ENCODE measurements at places on chromosomes 7 and 10.
A peak's percentile ranks its signal among the peaks of the same experiment; 100 is the strongest.

DNA sequence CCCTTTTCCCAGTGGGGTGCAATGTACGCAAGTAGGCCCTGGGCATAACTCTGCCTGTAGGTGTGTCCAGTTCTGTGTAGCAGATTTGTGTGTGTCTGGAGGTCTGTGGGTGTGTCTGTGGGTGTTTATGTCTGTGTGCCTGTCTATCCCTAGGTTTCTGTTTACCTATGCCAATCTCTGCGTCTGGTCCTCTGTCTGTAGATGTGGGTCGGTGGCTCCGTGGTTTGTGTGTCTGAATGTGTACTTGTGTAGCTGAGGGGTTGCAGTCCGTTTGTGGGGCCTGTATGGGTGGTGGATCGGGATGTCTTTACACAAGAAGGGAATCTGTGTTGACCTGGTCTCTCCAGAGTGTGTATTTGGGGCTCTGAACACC lies 932 bp downstream of the NYAP1 start:
- DNase-seq, result no peak

DNA sequence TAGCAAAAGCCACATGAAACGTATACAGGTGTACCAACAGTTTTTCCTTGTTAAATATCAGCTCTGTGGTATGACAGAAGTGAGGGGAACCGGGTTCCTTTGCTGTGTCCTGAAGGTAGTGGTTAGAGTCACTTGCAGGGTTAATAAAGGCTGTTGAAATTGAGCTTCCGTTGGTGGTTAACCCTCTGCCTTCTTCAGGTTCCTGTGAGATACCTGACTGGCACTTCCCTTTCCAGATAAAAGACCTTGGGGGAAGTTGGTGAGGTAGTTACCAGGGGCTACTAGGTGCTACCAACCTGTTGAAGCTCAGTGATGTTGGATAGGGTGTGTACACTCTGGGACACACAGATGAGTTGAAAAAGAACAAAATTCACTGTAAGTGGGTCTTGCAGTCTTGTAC lies 384.1 kb downstream of the GATA3 start:
- no peak for DNase-seq

DNA sequence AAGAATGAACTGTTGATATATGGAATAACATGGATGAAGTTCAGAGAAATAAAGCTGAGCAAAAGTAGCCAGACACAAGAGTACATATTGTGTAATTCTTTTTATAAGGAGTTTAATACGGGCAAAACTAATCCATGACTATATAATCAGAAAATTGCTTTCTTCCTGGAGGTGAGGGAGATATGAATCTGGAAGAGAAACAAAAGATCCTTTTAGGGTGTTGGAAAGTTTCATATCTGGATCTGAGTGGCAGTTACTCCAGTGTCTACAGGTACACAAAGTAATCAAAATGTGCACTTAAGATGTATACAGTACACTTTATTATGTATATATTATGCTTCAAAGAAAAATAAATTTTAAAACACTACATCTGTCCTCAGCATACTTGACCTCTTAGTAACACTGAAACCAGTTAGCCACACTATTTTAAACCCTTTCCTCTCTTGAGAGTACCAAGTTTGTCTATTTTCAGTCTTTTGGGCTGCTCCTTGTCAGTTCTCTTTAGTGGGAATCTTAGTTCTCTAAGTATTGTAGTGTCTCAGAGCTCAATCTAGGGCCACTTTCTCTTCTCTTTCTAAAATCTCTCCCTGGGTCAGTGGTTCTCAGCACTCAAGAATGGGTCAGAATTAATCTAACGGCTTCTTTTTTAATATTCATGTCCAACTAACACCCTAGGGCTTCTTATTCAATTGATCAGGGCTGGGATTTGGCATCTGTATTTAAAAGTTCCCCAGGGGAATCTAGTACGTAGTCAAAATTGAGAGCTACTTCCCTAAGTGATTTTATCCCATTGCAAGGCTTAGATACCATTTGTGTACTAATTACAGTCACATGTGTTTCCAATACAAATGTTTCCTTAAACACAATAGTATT lies 4.3 kb upstream of the LIPF start:
- no peak for DNase-seq

DNA sequence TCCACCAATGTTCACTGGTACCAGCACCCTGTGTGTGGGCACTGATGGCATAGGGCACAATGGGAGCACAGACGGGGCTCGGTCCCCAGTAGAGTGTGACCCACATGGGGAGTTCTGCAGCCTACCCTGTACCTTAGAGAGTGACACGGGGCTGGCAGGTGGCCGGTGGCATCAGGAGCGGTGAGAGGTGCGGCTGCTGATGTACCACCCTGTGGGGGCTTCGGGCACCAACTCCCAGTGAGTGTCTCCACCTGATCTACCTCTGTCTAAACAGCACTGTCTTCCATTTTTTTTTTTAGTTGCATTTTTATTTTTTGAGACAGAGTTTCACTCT lies 4.1 kb downstream of the JAKMIP3 start:
- no peak for DNase-seq

GRCh38 chr10:111548084-111548726 lies 471.4 kb downstream of the ADRA2A start:
- no peak for DNase-seq

GRCh38 chr10:110774069-110775019 lies 97.4 kb upstream of the PDCD4 start:
- DNase-seq, result peak; percentile 70

DNA sequence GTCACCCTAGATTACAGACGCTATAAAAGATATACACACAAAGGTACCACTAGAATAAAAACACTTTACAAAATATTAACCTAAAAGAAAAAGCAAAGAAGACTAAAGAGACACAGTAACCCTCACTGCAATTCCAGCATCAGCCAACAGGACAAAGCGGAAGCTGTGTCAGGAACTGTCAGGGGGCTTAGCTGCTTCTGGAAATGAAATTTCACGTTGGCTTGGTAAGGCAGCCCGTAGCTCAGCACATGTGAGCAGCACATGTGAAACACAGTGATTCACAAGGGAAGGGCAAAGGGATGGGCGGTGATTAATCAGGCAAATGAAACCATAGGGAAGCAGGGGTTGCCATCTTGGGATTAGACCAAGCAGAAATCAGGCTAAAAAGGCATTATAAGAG lies 195.4 kb downstream of the MGMT start:
- DNase-seq, result no peak

- DNase-seq, result no peak
Measured at GRCh38 chr7:33639552-33640197, 265.7 kb upstream of the BMPER start.

DNA sequence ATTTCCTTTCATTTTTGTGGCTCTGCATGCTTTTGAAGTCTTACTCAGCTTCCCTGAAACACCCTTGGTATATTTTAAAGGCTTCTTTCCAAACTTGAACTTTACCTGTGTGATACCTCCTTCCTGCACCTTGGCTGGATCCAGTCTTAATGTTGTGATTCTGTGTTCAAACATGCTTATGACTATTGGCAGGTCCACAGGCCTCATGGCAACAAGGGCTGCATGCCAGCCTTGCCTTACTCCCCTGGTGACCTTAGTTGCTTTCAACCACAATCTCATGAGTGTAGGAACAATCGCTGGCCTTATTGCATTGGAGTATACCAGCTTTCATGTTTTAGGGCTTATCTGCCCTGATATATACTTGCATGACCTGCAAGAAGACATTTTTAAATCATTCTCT lies 238.7 kb downstream of the KIF20B start:
- DNase-seq, result no peak

GRCh38 chr7:51606601-51607154 lies 290.1 kb upstream of the COBL start:
- no peak for DNase-seq

- no peak for DNase-seq
Measured at GRCh38 chr7:90910136-90910535, 314.0 kb downstream of the CDK14 start.

GRCh38 chr10:54124209-54124885 lies 676.7 kb downstream of the PCDH15 start:
- no peak for DNase-seq

DNA sequence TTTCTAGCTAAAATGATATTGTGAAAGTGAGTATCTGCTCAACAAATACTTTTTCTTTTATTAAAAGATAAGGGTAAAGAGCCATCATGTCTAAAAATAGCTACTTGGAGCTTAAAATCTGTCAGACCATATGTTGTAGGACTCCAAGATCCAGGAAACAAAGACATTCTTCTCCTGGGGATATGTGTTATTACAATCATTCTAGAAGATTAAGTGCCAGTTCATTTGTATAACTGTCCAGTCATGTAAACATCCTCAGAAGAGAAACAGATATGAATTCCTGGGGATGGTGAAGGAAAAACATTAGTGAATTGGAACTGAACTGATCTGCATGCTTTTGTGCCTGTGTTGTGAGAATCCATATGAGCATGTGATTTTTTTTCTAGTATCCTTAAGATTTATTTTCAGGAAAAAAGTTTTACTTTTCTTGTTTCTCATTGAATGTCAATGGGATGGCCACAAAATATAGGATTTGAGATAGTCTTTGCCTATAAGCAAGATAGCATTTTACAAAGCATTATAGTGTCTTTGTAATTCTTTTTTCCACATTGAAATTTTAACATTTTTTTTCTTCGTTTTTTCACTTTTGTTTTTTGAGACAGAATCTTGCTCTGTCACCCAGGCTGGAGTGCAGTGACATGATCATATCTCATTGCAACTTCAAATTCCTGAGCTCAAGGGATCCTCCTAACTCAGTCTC lies 14.4 kb upstream of the MTERF1 start:
- DNase-seq, result peak; percentile 16

GRCh38 chr7:155893664-155894063 lies 81.4 kb upstream of the SHH start:
- DNase-seq, result no peak

DNA sequence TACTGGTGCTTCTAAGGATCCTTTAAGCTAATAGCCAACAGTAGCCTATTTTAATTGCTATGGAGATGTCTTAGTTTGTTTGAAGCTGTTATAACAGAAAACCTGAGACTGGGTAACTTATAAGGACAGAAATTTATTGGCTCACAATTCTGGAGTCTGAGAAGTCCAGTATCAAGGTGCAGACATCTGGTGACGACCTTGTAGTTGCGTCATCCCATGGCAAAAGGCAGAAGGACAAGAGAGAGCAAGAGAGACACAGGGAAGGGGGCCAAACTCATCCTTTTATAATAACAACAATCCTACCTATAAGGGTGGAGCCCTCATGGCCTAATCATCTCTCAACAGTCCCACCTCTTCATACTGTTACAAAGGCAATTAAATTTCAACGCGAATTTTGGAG lies 39.1 kb downstream of the NRCAM start:
- DNase-seq, result no peak

DNA sequence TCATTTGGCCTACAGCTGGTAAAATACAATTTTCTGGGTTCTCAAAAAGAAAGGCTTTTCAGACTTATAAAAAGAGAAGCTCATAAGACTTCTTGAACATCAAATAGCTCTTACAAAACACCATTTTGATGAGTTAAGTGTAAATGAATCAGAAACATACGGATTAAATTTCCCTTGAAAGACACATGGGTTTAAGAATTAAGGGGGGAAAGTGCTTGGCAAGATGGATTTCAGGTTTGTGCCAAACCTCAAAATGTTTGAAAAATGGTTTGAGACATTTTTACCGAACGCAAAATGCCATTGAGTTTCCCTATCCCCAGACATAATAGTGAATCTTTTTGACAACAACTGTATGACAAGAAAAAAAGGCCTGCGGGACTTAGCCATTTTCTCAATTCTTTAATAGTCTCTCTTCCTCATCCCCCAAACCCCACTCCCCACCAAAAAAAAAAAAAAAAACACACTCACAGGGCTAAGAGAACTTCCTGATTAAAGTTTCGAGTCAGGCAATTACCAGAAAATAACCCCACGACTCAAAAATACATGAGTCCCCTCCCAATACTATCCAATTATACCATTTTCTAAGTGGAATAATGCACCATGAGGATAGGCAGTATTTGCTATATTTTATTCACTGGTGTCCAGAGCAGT lies 260.1 kb downstream of the TRIL start:
- DNase-seq, result no peak

GRCh38 chr10:77532068-77532467 lies 105.5 kb downstream of the KCNMA1 start:
- peak; percentile 80 for DNase-seq

GRCh38 chr7:77484785-77485184 lies 52.3 kb upstream of the PTPN12 start:
- DNase-seq, result peak; percentile 8

DNA sequence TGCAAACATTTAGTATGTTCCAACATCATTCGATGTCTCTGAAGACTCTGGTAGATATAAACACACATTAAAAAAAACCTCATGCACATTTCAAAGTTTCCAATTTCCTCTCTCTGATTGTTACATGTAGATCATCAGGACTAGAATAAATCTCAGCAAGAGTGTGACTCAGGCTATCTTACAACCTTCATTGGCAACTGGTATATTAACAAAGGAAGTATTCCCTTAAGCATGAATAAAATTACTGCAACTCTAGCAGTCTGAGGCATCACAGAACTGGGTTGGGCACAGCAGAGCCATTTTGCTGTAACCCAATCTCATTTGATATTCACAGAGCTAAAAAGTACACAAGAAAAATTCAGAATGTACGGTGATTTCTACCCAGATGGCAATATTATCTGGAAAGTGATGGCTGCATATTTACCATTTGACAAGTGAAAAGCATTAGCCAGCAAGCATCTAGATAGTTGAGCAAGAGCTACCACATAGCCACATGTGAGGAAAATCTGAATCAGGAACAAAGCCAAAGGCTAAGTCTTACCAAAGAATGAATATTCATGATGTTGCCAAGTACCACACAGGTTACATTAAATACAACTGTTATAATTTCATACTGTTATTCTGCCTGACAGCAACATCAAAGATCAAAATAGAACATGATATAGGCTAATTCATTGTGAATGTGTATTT lies 232.2 kb downstream of the CRPPA start:
- DNase-seq, result peak; percentile 31

- DNase-seq, result peak; percentile 48
Measured at GRCh38 chr7:2299131-2299829, 15.0 kb downstream of the SNX8 start.
